ENCODE measurements at places on chromosomes 1 and 21.

DNA sequence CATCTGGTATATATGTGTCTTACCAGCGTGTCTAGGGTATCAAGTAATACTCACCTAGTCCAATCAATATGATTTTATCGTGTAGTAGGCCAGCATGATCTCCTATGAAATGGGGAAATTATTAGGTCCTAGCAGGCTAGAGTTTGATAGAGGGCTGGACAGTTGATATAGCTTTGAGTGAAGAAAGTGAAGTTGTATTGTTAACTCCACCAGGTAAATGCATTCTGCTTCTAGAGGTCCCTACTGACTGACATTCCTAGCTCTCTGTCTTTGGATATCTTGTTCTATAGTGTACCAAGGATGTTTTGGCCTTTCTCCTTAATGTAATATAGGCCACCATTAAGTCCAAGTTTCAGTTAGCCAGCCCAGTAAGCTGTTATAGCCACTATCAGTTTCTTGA lies 97.4 kb downstream of the EBNA1BP2 start:
- no peak for DNase-seq

GRCh38 chr21:31352836-31353235 lies 8.8 kb upstream of the TIAM1 start:
- no peak for DNase-seq

- DNase-seq = no peak
These were observed 153.8 kb downstream of the NTNG1 start for GRCh38 chr1:107294686-107295085.

DNA sequence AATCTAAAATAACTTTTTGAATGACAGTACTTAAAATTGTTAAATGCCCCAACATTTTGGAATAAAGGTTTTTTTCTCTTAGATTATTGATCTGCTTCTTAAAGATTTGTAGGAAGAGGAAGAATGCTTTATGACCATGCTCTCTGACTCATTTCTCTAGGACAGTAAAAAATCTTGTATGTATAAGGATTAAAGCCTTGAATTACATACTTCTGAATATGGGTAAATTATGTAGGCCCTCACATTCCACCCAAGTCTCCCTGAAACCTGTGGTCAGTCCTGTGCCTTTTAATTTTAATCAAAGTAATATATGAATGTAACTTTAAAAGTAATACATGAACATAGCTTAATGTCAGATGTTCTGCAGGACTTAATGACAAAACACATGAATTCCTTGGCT lies 50.5 kb downstream of the ABCD3 start:
- no peak for DNase-seq

- DNase-seq = no peak
These were observed 71.6 kb upstream of the PDC start for GRCh38 chr1:186532466-186532865.

GRCh38 chr1:171922999-171923398 lies 81.7 kb downstream of the DNM3 start:
- no peak for DNase-seq

DNA sequence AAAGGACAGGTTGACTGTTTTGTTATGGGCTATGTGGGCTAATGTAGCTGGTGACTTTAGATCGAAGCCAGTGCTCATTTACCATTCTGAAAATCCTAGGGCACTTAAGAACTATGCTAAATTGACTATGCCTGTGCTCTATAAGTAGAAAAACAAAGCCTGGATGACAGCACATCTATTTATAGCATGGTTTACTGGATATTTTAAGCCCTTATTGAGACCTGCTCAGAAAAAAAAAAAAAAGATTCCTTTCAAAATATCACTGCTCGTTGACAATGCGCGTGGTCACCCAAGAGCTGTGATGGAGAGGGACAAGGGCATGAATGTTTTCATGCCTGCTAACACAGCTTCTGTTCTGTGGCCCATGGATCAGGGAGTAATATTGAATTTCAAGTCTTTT lies 48.1 kb downstream of the CAMSAP2 start:
- no peak for DNase-seq

- peak; percentile 96 for DNase-seq
These were observed 8.3 kb downstream of the ADAR start for GRCh38 chr1:154599658-154600057.

DNA sequence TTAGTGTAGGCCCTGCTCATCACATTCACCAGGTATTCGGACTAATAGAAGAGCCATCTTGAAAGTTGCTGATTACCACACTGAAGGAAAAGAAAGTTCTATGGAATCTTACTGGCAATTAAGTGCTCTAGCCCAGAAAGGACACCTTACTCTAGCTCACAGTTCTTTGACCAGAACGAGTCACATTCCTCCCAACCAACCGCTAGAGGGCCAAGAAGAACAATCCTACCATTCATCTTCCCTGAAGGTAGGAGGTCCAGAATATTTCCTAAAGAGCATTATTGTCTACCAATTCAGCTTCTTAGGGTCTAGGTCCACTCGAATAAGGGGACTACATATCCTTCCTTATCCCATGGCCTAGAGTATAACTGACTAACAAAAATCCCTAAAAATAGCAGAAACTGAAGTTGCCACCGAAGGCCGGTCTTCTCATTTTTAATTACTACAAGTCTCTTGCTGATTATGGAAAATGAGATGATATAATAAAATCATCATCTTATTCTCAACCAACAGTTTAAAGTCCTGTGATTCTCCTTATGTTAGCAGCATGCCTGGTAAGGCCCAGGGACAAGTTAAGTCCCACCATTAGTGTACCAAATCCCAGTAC lies 2.7 kb upstream of the FMO1 start:
- DNase-seq = no peak

- no peak for DNase-seq
These were observed 345.6 kb downstream of the NPHP4 start for GRCh38 chr1:5646486-5647149.

DNA sequence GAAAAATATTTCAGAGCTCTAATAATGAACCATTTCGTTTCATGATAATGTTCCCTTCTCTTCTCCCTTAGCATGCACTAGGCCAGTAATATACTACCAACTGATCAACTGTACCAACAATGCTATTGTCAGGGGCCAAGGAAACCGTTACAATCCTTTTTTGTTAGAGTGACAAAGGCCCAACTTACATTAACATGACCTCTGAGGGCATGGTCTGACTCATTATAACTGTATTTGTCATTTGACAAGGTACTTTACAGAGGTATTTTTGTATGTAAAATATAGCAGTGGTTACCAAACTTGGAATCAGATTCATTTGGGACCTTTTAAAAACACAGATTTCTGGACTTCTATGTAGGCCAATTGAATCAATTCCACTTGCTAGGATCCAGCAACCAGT lies 102.6 kb upstream of the RRP15 start:
- no peak for DNase-seq

DNA sequence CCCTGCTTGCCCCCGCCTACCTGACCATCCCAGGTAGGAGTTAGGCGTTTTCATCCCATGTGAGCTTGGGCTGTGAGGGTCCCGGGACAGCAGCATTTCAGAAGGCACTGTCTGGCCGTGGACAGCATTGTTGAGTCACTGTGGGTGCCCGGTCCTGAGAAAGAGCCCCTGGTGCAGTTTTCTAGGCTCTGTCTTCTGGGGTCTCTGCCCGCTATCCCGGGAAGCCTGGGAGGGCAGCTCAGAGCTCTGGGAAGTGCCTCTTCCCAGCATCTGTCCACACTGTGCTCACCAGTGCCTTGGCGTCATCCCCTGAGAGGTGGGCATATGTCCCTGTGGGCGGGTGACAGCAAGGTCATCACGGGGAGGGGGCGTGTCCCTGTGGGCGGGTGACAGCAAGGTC lies 11.4 kb upstream of the ZNF669 start:
- DNase-seq = no peak

GRCh38 chr1:4600615-4601460 lies 53.6 kb upstream of the AJAP1 start:
- DNase-seq = no peak

DNA sequence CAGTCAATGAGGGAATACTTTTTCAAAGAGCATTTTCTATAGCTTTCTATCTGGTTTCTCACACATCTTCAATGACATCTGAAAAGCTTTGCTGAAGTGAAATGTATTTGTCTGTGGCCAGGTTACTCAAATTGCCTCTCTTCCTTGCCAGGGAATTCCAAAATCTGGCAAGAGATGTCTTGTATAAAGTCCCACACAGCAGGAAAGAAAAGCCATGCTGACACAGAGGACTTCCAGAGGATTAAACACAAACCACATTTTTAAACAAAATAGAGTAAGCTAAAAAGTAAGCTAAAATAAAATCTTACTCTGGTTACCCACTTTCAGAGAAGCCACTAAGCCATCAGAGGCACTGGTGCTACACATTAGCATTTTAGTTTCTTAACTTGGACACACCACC lies 93.1 kb upstream of the BCAR3 start:
- no peak for DNase-seq
